ENCODE measurements at places on chromosomes 16 and 17.
A peak's percentile ranks its signal among the peaks of the same experiment; 100 is the strongest.

DNA sequence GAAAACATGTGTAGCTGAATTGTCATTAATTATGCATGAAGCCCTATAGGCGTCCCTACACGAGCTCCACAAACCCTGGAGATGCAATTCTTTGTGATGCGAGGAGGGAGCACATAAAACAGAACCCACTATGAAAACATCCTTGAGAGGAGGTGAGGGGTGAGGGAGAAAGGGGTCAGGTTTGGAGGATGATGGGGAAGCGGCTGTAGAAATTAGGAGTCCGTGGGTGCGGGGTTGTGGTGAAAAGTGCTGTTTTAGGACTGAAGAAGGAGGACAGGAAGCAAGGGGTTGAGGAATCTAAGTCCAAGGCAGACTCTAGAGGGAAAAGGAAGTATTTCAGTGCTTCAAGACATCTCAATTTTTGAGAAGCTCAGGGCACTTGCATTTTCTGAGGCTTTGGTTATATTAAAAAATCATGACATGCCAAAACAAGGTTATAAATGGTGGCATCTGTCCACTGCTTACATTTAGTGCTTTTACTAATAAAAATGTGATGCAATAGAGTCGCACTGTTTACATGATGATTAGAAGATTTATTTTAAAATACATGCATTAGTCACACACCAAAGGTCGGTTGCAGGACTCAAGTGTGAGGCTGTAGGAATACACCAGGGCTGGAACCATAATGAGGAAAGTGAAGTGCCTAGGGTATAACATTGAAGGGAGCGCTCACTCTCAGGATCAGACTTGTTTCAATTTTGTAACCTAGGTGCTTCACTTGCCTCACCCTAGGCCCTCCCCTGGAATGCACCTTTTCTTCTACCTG is 379.5 kb downstream of the HS3ST4 start:
- no peak for DNase-seq

DNA sequence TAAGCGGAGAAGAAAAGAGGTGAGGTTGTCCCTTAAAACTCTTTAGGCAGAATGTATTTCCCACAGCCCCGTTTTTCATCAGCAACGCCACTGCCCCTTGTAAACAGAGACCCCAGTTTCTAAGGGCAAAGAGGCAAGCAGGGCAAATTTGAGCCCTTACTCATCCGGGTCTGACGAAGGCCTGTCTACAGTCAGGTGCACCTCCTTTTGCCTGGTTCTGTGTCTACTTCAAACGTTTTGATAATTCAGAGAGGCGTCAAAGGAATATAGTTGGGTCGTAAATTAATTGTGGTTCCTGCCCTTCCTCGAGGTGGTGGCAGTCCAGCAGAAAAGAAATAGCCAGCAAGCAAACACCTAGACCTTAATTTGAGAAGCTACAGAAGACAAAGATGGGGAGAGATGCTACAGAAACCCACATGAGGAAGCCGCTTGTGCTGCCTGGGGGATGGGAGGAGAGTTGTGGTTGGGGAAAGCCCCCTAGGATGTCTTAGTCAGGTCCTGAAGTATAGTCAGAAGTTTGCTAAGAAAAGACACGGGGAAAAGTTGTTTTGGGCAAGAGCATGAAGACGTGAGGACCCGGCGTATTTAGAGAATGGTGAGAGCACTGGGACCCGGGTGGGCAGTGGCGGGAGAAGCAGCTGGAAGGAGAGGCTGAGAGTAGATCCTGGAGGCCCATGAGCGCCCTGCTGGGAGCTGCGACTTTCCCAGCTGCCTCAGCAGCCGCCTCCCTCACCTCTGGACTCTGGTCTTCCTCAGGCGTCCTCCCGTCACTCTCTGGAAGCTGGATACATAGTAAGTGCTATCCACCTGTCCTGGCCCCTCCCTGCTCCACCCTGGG is 2.4 kb downstream of the FBRS start:
- no peak for DNase-seq

- no peak for DNase-seq
Measured at GRCh38 chr16:21033704-21034103, 116.9 kb downstream of the DNAH3 start.

GRCh38 chr17:28613931-28614381 is at the start of gene RSKR:
RSKR (minus strand) TSS chr17:28614185; CDS start chr17:28614161, 24 bp downstream.
- no peak for DNase-seq

DNA sequence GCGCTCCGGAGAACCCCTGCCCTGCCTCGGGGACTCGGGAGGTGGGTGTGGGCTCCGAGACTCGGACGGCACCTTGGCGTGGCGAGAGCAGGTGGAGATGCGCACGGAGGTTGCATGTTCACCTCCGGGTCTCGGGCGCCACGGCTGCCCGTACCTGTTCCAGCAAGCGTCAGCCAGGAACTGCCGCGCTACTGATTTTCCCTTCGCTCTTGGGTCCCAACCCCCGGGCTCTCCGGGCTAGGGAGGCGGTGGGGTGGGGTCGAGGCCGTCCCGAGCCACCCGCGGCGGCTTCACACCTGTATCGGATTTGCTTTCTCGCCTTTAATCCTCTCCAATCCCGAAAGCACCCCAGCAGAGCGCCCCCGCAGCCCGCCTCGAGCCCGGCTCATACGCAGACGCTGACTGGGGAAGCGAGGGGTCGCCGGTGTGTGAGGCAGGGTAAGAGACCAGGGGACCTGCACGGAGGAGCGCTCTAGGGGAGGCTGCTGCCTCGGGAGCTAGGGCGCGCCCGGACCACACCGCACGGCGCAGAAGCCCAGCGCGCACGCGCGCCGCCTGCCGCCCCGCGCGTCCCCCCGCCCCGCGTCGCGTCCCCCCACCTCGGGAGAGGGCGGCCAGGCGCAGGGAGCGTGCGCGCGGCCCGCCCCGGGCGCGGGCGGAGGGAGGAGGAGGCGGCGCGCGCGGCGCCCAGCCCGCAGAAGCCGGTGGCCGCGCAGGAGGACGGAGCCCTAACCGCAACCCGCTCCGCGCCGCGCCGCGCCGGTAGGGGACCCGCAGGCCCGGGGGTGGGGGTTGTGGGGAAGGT is at the start of gene DUSP14:
TSS of gene DUSP14 (plus strand) at position 695 of the 805 bp plus-strand sequence. CDS start 22,382 bp downstream, outside the sequence.
- peak; percentile 60 for DNase-seq

DNA sequence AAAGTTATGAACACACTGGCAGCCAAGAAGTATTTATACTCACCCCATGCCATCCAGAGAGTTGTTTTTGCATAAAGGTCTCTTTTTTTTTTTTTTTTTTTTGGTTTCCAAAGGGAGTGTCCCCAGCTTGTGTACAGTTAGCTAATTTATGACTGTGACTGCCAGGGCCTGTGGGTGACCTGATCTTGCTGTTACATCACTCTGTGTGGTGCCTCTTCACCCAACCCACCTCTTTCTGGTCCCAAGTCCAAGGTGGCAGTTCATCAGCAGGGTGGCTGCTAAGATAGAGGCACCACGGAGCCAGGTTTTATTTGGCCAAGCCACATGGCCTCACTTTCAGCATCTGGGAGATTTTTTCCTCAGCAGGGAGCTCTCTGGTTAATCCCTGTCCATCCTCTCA is at the start of gene NOS2:
TSS of gene NOS2 (minus strand) at position 8 of the 400 bp plus-strand sequence. CDS start 1,720 bp downstream, outside the sequence.
- no peak for DNase-seq

DNA sequence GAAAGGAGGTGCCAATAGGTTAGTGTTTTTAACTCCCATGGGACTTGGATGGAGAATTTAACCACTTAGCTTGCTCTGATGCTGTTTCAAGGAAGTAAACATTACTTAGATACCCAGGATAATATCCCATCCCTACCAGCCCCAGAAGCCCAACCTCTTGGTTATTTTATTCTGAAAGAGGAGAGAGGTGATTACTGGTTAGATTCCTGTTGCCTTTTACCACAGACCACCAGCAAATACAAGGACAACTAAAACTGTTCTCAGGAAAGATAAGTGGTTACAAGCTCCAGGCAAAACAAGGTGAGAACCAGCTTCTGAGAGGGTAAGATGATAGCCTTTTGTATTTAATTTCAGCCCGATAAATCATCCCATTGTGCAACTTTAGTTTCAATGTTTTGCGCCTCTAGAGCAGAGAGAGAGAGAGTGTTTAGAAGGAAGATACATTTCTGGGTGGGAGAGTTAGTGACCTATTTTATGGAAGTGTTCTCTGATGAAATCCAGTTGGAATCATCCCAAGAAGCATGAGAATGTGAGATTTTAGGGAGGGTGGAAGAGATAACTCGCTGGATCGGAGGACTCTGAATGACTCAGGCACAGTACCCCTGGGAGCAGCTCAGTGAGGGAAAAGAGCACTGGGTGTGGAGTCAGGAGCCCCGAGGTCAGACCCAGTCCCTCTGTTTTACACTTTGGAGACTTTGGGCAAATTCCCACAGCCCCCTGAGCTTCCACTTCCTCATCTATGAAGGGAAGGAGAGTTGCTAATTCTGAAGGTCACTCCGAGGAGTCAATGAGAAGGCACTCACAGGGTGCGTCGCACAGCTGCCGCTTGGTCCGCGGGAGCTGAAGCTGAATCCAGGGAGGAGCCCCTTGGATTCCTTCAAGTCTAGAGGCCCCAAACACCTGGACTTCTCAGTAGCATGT is 12.1 kb downstream of the GLP2R start:
- DNase-seq, result no peak

DNA sequence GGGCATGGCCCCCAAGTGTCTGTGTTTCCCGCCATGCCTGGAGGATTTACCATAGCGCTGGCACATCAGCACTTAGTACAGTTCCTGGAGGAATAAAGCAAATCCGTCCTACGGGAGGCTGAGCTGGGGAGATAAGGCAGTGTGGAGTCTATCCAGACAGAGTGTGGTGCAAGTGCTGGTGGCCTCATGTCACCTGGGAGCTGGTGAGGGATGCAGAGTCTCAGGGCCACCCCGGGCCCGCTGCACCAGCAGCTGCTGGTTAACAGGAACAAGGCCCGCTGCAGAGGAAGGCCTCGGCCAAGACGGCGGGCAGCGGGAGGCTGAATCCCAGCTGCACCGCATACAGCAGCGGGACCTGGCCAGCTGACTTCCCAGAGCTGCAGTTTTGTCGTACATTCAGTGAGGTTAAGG is 57.3 kb upstream of the CDC42EP4 start:
- no peak for DNase-seq

GRCh38 chr16:4682084-4682591 is 11.2 kb upstream of the NUDT16L1 start:
- DNase-seq, result no peak

DNA sequence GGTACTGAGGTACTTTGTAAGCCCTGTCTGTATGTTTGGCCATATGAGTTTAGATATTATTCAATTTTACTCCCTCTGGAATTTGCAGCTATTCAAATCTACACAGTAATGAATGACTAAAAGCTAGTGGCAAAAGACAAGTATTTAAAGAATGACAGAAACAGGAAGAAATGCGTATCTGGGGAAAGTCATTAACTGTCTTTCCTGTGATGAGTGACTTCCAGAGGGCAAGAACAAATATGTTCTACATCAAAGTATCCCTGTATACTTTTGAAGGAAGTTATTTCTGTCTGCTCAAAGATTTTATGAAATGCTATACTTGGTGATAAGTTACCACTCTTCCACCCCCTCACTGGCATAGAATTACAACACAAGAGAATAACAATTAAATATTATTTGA is 489.3 kb upstream of the SOX9 start:
- DNase-seq, result no peak

GRCh38 chr17:9488556-9488955 is 87.1 kb downstream of the STX8 start:
- DNase-seq, result no peak

GRCh38 chr17:58632324-58633314 is 59.2 kb downstream of the TEX14 start:
- peak; percentile 23 for DNase-seq

DNA sequence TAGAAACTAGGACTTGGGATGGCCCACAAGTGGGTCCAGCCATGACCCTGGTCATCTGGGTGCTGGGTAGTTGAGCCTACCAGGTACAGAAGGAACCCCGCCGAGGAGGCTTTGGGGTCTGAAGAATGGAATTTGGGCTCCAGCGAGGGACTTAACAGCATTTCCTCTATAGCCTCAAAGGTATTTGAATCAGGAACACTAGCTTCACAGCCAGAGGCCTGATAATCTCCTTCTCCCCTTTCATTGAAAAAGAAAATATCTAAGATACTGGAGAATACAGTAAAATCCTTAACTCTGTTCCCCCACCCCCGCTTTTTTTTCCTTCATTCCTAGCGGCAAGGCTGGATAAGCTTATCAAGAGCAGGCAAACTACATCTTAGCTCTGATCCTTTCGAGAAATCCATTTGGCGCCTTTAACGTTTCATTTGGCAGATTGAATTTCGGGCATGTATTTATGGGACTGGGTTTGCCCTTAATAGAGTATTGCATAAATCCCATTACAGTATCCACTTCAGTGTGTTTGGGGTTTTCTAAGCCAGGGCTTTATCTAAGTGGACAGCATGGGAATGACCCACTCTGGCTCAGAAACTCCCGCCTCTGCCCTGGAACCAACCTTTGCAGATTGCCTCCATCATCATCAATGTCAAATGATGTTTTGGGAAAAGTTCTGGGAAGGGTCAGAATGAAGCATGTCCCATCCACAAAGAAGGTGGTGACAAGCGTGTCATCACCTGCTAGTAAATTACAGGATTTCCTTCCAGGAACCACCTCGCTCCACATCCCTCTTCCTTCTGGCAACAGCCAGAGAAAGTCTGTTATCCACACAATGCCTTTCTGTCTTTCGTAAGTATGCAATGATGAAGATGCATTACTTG is 36.9 kb downstream of the XYLT1 start:
- no peak for DNase-seq

DNA sequence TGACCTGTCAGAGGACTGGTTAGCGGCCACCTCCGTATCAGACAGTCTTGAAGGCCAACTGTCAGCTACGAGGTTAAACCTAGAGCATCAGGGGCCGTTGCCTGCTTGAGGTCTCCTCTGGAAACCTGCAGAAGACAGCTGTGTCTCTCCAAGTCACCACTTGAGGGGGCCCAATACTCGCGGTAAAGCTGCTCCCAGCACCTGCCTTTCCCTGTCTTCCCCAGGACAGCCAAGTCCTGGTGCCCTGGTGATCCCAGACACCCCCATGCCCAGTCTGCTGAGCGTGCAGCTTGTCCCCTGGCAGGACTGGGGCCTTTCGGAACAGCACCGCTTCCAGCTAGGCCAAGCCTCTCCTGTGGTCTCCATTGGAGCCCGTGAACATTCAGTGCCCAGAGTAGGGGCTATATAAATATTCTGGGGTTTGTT is 80.1 kb downstream of the DNAH17 start:
- peak; percentile 28 for DNase-seq

DNA sequence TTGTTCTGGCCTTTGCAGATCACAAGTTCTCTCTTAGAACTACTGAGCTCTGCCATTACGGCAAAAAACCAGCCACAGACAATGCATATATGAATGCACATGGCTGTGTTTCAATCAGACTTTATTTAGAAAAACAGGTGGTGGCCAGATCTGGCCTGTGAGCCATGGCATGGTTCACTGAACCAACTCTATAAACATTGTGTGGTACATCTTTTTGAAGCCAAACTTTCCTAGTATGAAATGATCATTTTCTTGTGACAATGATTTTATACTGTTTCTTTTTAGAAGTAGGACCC is 65.9 kb upstream of the AMZ2 start:
- DNase-seq, result no peak

Data from right renal pelvis (tissue), 4 donors.